Bone marrow (tissue), 2 donors: ENCODE measurements at places on chromosomes 2 and 18.

GRCh38 chr2:133492719-133493380 is 75.4 kb downstream of the NCKAP5 start:
- no peak for DNase-seq

DNA sequence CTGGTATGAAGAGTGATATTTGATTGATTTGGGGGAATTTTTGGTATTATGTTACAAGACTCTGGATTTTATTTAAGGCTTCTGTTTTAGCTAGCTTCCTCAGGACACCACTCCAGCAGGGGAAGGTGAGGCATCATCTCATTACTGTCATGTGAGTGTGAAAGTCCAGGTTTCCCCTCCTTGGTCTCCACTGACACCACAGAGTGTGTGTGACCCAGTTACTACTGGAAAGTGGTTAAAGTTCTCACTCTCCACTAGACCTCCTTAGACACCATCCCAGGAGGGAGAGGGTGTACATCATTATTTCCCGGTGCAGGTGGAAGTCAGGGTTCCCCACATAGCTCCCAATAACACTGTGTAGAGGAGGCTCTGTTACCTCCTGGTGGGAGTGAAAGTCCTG is 35.8 kb upstream of the EPG5 start:
- no peak for DNase-seq

DNA sequence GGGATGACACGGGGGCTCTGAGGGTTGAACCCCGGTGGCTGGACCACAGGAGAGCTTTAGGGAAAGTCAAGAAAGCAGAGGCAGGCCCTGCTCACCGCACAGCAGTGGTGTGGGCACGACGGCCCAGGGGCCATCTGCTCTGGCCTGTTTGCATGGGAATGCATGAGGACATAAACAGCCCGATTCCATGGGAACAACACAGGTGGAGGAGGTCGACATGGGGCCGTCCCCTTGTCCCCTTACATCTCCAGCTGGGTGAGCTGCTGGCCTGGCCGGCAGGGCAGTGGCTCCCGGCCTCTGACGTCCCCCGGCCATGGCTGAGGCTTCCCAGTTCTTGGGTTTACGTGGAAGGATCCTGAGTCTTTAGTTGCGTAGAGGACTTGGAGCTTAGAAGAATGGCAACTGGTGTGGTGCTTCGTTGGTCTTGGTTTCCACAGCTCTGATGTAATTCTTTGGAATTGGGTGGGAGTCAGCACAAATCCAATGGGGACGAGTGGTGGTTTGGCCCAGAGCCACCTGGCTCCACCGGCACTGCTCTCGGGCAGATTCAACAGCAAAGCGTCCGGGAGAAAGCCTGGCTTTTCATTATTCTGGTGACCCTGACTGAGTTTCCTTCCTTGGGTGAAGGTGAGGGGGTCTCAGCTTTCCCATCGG is 98.3 kb upstream of the HDAC4 start:
- no peak for DNase-seq

DNA sequence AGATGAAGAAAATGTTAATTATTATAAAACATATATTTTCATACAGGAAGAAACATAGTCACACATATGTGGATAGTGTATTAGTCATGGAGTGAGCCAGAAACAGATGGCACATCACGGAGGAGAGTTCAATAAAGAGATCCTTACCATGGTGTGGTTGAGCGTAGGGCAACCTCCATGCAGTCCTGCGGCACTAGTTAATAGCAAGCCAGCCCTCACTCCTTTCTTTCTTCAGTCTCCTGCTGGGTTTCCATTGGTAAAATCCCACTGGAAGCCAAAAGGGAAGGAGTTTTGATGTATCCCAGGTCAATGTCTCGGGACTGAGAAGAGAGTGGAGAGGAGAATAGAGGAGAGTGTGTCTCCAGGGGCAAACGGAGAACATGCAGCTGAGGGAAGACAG is 328.1 kb downstream of the NR4A2 start:
- DNase-seq = no peak

GRCh38 chr18:45009756-45010155 is 329.1 kb downstream of the SETBP1 start:
- no peak for DNase-seq

GRCh38 chr2:221107424-221107823 is 464.7 kb downstream of the EPHA4 start:
- DNase-seq = no peak

DNA sequence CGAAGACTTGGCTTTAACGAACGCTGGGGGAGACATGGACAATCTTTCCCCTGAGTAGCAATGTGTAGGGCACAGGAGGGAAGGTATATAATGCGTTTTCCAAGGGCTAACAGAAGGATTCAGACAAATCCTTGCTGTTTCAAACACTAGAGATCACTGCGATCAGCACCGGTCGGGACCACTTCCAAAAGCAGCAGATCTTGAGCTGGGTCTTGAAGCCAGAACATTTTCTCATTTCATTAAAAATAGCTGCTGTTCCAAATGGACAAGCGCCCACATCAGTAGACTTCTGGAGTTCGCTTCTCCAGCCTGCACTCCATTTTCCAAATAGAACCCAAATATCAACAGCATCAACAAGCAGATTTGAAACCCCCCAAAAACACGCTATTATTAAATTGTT is 65.1 kb upstream of the MAPRE2 start:
- no peak for DNase-seq

GRCh38 chr2:29009711-29010677 is 28.9 kb downstream of the TOGARAM2 start:
- no peak for DNase-seq

DNA sequence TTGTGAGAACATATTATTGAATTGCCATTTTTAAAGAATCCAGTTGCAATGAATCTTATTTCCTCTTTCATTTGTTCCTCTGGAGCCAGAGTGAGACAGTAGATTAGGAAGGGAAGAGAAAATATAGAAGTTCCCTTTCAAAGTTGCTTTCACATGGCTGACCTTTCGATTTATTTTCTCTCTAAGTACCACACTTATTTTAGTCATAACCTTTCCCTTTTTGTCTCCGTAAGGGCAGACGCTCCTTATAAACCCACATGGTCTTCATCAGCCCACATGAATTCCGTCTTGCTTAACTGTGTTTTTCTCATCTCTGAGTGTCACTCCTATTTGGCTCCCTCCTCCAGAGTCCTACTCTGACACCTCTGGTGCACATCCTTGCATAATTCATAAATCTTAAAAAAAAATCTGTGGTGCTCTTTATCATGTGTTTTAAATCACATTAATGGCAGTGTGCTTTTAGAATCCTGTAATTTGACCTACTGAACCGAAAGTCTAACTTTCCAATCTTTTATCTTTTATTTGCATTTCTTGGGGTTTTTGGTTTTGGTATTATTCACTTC is 38.5 kb upstream of the ZNF396 start:
- DNase-seq = no peak

DNA sequence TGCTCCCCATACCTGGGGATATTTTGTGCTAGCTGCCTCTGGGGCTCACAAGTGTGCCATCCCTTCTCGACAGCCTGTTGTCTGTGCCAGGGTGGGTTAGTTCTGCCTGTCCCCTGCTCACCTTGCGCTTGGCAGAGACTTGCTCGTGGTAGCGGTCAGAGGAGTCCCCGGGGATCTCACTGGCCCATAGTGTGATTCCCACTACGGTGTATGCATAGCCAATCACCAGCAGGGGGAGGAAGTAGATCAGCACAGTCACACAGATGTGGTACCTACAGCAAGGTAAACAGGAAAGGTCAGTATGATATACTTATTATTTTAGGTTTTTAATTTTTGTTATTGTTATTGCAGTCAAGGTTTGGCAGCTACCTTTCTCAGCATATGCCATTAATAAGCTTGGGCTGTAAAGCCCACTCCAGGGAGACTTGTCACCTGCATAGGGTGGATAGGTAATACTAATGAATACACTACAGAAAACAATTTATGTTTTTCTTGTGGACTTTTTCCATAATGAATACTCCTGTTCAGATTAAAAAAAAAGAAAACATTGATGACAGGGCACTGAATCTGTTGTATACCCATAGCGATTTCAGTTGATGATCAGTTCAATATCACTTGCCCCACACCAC is 95.2 kb downstream of the POLE4 start:
- no peak for DNase-seq

GRCh38 chr2:238162846-238163441 is 4.2 kb downstream of the ERFE start:
- DNase-seq = no peak

GRCh38 chr2:71789556-71790204 is 336.3 kb downstream of the DYSF start:
- no peak for DNase-seq

- DNase-seq = no peak
Observed at GRCh38 chr2:170467568-170468422, 247.3 kb upstream of the SP5 start.

GRCh38 chr2:156437931-156438410 is 1.8 kb downstream of the GPD2 start:
- DNase-seq = no peak

DNA sequence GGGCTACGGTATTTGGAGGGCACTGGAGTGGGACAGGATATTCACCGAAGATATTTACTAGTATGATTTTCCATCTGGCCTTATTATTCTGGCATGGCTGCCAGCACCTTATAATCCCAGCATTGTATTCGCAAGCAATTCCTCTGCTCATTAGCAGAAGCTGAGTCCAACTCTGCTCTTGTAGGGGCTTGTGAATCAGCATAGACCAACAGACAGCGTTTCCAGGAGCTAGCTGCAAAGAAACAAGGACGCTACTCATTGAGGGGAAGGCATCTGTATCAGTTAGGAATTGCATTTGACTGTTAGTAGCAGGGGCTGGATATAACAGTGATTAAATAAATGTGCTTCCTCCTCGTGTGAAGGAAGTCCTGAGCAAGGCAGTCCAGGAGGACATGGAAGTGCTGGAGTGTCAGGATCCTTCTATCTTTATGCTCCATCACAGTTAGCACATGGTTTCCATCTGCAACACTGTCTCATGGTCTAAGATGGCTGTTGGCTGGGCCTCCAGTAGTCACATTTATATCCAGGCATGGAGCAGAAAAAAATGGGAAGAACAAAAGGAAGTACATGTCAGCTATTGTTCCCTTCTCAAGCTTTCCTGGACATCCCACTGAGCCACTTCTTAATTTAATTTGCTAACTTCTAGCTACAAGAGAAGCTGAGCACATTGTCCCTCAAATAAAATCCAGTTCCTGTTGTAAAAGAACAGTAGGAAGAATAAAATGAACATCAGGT is 214.1 kb downstream of the C1D start:
- no peak for DNase-seq

- DNase-seq = no peak
Observed at GRCh38 chr2:158797963-158798700, 3.0 kb downstream of the DAPL1 start.

DNA sequence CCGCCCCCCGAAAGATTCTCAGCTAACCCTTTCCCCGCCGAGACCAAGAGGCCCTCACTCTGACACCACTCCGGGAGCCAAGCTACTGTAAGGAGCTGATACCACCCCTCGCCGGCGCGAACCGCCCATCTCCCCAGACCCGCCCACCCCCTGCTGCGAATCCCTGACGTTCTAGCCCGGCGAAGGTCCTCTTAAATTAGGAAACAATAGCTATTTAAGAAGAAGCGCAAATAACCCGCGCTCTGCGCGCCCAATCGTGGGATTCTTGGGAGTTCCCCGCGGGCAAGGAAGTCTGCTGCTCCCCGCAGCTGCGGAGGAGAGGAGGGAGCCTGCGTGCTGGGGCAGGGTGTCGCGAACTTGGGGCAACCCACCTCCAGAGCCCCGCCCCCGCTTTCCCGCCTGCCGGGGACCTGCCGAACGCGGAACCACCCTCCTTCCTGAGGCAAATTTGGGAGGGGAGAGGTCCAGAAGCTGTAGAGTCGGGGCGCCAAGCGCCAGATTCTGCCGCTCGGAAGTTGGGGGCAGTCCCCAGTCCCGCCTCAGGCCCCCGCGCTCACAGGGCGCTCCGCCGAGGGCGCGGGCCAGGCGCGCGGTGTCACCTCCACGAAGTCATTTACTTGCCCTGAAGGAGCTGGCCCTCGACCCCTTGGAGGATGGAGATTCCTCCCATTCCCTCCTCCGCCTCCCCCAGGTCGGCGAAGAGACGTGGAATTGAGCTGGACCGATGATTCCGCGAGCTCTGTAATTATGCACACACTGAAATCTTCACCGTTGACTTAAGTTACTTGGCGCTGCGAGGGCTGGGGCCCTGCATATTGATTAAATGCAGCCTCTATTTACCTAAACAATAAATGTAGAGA is 8.4 kb upstream of the SP9 start:
- no peak for DNase-seq

GRCh38 chr2:159124441-159124911 is 156.0 kb downstream of the TANC1 start:
- DNase-seq = no peak

- DNase-seq = no peak
Observed at GRCh38 chr2:28080911-28081310, 190.4 kb downstream of the BABAM2 start.

GRCh38 chr2:137367361-137367760 is 596.9 kb upstream of the HNMT start:
- DNase-seq = no peak
